ENCODE measurements at places on chromosomes 7 and 10.

DNA sequence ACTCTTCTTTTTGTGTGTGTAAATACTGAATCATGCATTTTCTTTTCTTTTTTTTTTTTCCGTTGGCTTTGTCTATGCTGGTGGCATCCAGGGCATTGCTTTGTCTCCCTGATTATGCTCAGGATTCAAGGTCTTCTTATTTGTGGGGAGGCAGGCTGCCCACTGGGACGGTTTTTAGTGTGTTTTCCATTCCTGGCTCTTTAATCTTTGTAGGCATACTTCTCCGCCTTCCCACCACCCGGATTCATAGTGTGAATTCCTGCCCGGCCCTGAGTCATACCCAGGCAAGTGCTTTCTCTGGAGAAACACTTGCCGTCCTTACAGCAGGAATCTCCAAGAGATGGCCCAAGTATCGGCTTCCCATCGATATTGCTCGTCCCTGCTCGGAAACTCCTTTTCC lies 5.2 kb downstream of the ZNF655 start:
- DNase-seq = no peak

GRCh38 chr10:43202224-43202656 lies 64.0 kb downstream of the CSGALNACT2 start:
- peak; percentile 34 for DNase-seq

DNA sequence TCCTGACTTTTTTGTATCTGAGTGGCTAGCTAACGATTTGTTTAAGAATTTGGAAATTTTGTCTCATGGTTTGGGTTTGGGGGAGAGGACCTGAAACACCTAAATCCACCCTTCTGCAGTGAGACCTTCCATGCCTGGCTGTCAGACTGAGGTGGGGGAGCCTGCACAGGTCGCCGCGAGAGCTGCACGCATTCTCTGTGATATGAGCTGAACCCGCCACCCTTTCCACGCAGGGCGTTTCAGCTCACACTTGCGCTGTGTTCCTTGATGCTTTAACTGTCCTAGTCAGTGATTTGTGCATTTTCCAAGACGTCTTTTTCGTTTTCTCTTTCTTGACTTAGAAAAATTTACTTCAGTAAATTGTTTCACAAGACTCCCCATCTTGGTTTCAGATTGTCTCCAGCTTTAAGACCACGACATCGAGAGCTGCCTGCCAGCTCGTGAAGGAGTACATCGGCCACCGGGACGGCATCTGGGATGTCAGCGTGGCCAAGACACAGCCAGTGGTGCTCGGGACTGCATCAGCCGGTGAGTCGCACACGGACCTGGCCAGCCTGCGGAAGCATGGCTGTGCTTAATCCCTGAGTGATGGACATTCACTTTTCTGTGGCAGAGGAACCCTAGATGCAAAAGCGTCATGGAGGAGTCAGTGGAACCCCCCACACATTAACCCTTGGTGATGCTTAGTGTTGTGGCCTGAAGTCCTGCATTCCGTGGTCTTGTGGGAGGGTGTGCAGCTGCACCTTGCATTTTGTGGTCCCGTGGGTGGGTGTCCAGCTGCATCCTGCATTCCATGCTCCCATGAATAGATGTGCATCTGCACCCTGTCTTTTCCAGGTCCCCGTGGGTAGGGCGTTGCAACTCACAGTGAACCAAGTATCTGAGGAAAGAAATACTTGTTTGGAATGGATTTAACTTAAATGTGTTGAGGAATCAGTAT lies 28.1 kb downstream of the WDR37 start:
- no peak for DNase-seq

- DNase-seq = no peak
These were observed 6.7 kb downstream of the VSTM4 start for GRCh38 chr10:49108656-49109055.

DNA sequence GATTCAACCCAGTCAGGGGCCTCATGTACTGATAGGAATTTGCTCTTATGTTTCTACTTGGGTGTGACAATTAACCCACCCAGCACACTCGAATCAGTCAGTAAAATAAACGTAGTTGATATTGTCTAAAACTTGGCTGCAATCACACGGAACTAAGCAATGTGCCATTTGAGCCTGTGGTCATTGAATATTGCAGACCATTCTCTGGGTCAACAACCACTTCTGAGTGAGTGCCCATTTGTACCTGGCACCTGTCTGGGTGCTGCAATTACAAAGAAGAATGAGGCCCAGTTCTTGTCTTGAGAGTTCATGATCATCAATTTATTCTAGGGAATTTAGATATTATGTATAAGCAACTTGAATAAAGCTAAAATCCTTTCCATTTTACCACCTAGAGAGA lies 29.8 kb downstream of the NPY start:
- no peak for DNase-seq

DNA sequence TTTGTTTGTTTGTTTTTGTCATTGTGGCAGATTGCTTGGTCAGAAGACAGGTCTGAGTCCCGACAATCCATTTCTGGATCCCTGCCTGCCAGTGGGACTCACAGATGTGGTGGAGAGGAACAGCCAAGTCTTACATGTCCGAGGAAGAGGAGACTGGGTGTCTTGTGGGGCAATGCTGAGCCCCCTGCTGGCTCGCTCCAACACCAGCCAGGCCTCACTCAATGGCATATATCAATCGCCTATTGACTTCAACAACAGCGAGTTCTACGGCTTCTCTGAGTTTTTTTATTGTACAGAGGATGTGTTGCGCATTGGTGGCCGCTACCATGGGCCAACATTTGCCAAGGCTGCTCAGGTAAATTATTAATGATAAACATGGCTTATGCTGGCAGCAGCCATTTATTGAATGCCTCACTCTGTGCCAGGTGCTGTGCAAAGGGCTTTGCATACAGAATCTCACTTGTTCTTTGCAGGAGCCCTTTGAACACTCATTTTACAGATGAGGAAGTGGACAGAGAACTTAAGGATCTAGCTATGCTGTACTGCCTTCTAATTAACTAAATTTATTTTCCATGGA lies 33.3 kb downstream of the COX15 start:
- no peak for DNase-seq

GRCh38 chr10:124522131-124522932 lies 60.7 kb downstream of the LHPP start:
- no peak for DNase-seq

DNA sequence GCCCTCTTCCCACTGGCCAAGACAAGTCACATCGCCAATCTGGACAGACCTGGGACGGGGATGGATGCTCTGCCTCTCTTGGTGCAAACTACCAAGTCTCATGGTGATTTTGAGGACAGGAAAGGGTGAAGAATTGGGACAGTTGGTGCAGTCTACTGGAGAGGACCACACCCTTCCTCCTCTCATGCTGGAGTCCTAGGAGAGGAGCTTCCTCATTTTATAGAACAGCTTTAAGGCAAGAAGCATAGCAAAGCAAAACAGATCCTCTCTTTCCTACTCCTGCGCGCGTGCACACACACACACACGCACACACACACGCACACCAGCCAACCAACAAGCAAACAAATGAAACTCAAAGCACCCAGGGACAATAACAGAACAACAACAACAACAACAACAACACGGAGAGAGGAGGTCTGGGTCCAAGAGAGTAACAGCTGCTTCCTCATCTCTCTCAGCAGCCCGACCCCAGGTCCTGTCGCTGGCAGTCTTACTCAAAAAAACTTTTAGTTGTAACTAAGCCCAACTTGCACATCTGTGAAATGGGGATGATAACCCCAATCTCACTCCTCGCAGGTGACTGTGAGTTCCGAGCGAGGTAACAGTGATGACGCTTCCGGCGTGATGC lies 83.4 kb downstream of the TMEM178B start:
- DNase-seq = no peak

- DNase-seq = no peak
These were observed 318.1 kb upstream of the MYO3A start for GRCh38 chr10:25615926-25616325.

- DNase-seq = no peak
These were observed 8.7 kb downstream of the GALNTL5 start for GRCh38 chr7:151964951-151965350.

DNA sequence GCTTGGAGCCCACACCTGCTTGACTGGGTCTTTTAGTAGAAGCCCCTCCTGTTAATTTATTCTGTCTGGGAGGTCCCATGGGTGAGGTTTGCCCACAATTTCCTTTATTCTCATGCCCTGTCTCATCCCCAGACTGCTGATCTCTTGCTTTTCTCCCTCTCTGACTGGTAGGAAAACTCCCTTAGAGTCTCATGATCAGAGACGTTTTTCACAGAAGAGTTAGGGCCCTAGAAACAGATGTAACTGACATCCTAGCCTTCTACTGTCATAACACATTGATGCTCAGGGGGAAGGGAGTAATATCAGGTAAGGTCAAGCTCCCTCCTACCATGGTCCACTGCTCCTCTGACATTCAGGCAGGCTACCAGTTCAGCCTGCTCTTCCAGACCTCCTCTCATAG lies 43.7 kb upstream of the WASL start:
- no peak for DNase-seq

GRCh38 chr10:70435241-70436085 lies 6.0 kb downstream of the NODAL start:
- no peak for DNase-seq

GRCh38 chr10:27529010-27529783 lies 25.1 kb downstream of the RAB18 start:
- no peak for DNase-seq

DNA sequence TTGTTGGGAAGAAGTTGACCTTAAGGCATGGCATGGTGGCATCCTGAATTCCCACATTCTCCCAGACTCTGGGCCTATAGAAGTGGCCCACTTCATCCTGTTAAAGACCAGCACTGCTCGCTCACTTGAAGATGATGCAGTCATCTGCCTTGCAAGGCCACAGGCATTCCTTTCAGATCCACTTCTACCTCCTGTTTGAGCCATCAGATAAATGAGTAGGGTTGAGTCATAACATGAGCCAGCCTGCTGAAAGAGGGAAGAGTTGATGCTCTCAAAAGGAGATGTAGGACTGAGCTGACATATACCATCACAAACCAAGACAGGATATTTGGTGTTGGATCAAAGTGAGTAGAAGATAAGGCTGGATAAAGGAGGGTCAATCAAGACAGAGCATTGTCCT lies 1.5 kb upstream of the EBLN1 start:
- DNase-seq = no peak

DNA sequence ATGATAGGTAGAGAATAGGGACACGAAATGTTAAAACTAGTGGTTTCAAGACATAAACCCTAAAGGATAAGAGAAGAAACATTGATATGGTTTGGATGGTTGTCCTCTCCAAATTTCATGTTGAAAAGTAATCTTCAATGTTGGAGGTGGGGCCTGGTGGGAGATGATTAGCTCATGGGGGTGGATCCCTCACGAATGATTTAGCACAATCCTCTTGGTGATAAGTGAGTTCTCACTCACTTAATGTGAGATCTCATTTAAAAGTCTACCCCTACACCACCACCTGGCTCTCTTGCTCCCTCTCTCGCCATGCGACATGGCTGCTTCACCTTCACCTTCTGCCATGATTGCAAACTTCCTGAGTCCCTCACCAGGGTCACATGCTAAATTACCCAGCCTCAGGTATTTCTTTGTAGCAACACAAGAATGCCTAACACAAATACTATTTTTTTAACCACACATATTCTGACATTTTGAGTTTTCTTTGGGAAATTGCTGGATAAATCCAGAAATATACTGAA lies 242.4 kb upstream of the PHF14 start:
- no peak for DNase-seq

DNA sequence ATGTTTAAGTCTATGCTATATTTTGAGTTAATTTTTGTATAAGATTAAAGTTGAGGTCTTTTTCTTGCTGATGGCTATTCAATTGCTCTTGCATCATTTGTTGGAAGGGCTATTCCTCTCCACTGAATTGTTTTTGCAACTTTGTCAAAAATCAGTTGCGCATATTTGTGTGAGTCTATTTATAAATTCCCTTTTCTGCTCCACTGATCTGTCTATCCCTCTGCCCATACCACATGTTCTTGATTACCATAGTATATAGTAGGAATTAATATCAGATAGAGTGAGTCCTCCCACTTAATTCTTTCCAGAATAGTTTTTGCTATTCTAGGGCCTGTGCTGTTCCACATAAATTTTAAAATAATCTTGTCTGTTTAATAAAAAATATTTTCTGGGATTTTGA lies 152.4 kb upstream of the ADCY1 start:
- no peak for DNase-seq

DNA sequence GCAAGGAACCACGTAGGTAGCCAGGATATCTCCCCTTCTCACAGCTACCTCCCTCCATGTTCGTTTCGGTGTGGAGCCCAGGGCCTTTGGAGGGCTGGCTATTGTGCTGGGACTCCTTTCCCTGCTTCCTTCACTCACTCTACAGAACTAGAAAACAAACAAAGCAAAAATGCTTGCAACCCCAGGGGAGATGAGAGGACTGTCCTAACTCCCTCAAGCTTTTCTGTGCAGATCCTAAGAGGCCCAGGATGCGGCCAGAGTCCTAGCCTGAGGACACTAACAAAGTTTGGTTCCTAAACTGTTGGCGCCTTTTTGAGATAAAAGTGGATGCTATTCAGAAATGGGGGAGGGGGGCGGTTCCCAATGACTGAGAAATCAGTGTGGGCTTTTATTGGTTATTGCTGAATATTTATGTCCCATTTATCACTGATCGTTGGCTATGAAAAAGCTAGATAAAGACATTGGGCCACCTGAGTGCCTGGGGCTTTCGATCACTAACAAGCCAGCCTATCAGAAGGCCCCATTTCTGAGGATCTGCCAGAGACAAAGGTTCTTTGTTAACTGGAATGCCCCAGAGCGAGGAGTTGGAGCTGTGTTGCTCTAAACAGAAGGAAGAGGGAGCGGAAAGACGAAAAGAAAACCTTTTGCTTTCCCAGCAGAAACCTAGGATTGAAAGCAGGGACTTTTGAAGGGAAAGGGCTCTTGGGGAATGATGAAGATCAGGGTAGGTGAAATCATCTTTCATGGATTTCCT lies 95.2 kb upstream of the EGR2 start:
- DNase-seq = no peak

DNA sequence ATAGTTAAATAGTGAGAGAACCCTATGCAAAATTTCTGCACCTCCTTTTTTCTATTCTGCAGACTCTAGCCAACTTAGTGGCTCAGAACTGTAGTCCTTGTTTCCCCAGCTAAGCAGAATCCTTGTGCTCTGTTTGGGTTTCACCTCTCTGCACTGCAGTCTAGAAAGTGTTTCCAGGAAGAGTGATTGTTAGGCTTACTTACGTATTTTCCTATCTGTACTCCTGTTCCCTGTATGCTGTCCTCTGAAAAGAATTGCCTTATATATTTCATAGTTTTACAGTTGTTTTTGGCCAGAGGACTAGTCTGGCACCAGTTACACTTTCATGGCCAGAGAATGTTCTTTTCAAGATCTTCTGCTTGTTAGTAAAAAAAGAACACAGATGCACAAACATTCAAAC lies 154.6 kb upstream of the POT1 start:
- DNase-seq = no peak

- DNase-seq = no peak
These were observed 180.9 kb downstream of the ADAM12 start for GRCh38 chr10:126207313-126207771.

DNA sequence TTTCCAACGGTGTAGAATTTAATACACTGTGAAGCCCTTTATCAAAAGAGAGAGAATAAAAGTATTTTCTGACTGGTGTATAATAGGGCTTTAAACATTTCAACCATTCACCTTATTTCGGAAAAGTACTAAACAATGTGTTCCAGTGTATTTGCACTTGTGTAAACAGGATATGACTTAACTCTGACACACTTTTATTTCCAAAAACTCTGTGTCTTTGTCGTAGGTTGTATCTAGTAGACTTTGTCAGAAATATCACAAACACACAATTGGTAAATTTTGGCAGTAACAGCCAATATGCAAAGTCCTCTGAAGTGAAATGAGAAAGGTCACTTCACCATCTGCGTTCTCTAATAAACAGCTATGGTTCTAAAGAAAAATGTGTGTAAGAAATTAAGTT lies 10.3 kb upstream of the TSPAN13 start:
- DNase-seq = no peak

Data from MM.1S (cell line).